Mammary epithelial cell (primary cell): ENCODE measurements at places on chromosomes 5 and 9. TPM values are rescaled to one million over a fixed set of nuclear protein-coding genes. Genes with fewer than 3 reads are reported as not detected.

Gene SPAAR
- 0.27 TPM for polyA plus RNA-seq

Gene MEIKIN
- polyA plus RNA-seq: not detected

Gene TMC1
- 0.06 TPM for polyA plus RNA-seq

Gene JAKMIP2
- 0.12 TPM for polyA plus RNA-seq

Gene UBE2QL1
- polyA plus RNA-seq: 0.01 TPM

Gene KIF24
- polyA plus RNA-seq: 3.4 TPM

Gene GABRB2
- polyA plus RNA-seq: not detected

Gene ANKRD34B
- not detected for polyA plus RNA-seq

Gene HK3
- polyA plus RNA-seq: 0.22 TPM

Gene PKD2L2
- not detected for polyA plus RNA-seq

Gene PPP2R2B
- polyA plus RNA-seq: 0.18 TPM

Gene GPR150
- polyA plus RNA-seq: 0.07 TPM

Gene CCNO
- 3.0 TPM for polyA plus RNA-seq

Gene BTNL8
- not detected for polyA plus RNA-seq

Gene KIF4B
- 0.01 TPM for polyA plus RNA-seq

Gene NUTM2F
- polyA plus RNA-seq: not detected

Gene GHR
- 0.56 TPM for polyA plus RNA-seq

Gene TNPO1
- polyA plus RNA-seq: 52.1 TPM

Gene ADAMTS12
- 7.9 TPM for polyA plus RNA-seq

Gene ANXA6
- polyA plus RNA-seq: 59.7 TPM

Gene BHMT
- polyA plus RNA-seq: not detected

Gene ENTPD2
- polyA plus RNA-seq: 3.5 TPM

Gene SPATA6L
- polyA plus RNA-seq: 0.91 TPM

Gene F2RL1
- 65.6 TPM for polyA plus RNA-seq

Gene MARCHF11
- not detected for polyA plus RNA-seq

Gene BAAT
- polyA plus RNA-seq: 0.02 TPM

Gene HMCN2
- 0.05 TPM for polyA plus RNA-seq

Gene PTGER4
- 7.6 TPM for polyA plus RNA-seq

Gene WASHC1
- polyA plus RNA-seq: 3.8 TPM

Gene HTR4
- not detected for polyA plus RNA-seq

Gene OTP
- polyA plus RNA-seq: not detected

Gene TMEM174
- polyA plus RNA-seq: not detected

Gene SPAG8
- 0.23 TPM for polyA plus RNA-seq

Gene SPATA31D4
- polyA plus RNA-seq: not detected

Gene LHX6
- polyA plus RNA-seq: 3.0 TPM

Gene QRFP
- not detected for polyA plus RNA-seq

Gene PTGS1
- 21.7 TPM for polyA plus RNA-seq

Gene NSG2
- not detected for polyA plus RNA-seq

Gene SARDH
- 0.28 TPM for polyA plus RNA-seq

Gene ARHGEF37
- polyA plus RNA-seq: 5.1 TPM

Gene ADAMTSL2
- polyA plus RNA-seq: not detected

Gene SHISAL2B
- not detected for polyA plus RNA-seq
